Neural crest cell (in vitro differentiated cells): ENCODE measurements at places on chromosomes 3 and 15. TPM values are rescaled to one million over a fixed set of nuclear protein-coding genes. Genes with fewer than 3 reads are reported as not detected.

Gene IQCF5
- not detected in 2 replicates for total RNA-seq

DNA sequence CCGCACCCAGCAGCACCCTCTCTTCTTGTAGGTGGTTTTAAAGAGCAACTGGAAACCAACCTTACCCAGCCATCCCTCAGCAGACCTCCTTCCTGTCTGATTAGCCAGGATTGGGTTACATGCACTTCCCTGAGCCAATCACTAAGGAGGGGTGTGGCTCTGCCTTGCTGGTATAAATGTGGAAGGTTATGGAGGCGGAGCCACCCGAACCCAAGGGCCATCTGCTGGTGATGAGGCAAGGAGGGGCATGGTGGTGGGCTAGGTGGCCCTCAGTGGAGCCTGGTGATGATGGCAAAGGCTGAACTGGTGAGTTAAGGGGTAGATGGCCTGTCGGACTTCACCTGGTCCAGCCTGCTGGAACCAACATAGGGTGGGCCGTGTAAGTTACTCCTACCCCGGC is 39.8 kb downstream of the CCDC33 start:
- DNase-seq: no peak

- no peak for DNase-seq
Measured at GRCh38 chr3:139537795-139538621, 1.5 kb downstream of the RBP1 start.

- no peak for DNase-seq
Measured at GRCh38 chr15:52124270-52124880, 11.8 kb upstream of the BCL2L10 start.

Gene SGO1
- total RNA-seq: 33.3 and 34.8 TPM in 2 replicates

DNA sequence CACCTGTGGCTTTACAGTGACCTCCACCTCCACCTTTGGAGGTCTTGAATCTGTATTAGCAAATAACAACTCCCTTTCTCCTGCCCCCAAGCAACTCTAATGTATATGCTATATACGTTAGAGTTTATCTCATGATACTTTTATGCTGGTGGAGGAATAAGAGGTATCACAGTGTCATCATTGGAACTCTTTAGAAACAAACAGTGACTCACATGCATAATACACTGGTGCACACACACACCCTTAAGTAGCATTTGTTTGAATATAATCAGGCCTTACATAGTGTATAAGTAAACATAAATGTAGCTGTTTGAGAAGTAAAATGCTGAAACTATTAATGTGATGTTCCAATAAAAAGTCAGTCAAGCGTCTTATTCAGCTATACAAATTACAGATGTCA is 280.2 kb upstream of the C2CD4B start:
- no peak for DNase-seq

Gene CADM2
- 3.5 and 4.2 TPM in 2 replicates for total RNA-seq

DNA sequence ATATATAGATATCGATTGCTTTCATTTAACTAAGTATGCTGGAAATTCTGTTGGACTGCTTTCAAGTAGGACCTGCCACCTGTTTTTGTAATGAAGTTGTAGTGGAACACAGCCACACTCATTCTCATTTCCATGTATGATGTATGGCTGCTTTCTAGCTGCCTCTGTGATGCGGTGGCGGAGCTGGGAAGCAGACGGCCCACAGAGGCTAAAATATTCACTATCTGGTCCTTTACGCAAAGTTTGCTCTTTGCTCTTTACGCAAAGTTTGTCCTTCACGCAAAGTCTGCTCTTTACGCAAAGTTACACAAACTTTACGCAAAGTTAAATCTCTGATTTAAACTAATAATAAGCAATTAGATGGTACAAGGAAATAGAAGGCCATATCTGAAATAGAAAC is 91.5 kb downstream of the DLG1 start:
- DNase-seq: no peak

Gene ZNF80
- not detected in 2 replicates for total RNA-seq

Gene ZNF860
- 0.27 and 0.56 TPM in 2 replicates for total RNA-seq

GRCh38 chr3:11736136-11736833 is 92.6 kb upstream of the VGLL4 start:
- no peak for DNase-seq

GRCh38 chr3:123371426-123371825 is 77.5 kb downstream of the ADCY5 start:
- no peak for DNase-seq

DNA sequence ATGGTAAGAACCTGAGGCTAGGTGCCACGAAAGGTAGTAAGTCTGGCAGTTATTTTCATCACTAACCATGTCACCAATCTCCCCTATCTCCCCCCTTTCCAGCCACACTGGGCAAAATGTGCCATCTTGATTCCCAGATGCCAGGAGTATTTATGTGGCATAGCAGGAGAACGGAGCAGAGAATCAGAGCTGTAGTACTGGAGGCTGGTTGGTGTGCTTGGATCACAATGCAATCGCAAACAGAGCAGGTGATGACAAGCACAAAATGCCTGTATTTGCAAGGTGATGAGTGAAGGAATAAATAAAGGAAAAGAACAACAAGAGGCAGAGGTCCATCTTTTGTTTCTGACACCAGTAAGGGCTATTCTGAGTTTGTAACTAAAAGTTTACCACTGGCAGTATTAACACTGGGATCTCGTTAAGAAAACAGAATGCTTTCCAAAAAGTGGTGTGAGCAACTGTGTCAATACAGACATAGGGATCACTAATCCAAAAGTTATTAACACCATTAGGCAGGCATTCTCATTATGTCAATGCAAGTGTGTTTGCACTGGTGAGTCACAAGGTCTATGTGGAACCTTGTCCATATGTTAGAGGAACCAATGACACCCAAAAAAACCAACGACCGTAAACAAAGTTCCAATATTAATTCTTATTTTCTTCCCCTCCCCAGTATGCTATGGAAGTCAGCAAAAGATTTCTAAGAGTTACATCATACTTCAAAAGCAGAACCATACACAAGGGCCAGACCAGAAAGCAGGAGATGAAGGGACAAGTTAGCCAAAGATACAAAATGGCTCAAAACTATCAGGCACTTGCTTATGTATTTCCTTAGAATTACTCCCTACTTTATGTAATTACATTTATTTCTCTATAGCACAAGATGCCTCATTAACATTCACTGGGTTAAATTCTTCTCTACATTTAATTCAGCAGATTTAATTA is 556.6 kb downstream of the FOXP1 start:
- no peak for DNase-seq

DNA sequence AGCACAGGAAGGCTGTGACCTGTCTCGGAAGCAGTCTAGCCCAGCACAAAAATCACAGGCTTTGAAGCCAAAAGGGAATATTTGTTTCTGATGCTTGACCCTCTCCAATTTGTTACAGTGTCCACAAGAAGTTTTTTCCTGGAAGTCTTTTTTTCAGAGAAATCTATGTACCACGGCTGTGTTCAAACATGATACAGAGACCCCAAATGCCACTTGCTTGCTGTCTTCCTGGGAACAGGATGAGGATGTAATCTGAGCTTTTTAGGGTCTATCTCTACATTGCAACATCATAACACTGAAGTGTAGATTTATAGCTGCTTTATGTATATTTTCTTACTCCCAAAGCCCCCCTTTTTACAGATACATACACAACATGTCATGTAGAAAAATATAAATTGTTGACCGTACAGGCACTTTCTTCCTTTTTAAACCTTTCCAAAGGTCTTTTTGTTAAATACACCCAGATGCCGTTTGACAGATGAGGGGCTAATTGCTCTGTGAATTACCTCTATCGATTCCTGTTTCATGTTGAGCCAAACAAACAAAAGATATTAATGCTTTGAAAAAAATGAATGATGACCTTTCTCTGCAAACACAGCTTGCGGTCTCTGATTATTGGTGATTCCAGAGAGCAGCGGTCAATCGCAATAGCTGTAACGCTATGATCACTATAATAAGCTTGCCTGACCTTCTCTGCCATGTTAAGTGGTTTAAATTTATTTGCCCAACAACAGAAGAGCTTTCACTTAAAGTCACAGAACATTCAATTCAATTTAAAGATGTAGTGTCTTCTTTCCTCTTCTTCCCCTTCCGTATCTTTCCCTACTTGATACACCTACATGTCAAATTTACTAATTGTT is 875.9 kb upstream of the NR2F2 start:
- DNase-seq: no peak

GRCh38 chr3:133330065-133330464 is 69.8 kb upstream of the BFSP2 start:
- DNase-seq: no peak

- no peak for DNase-seq
Measured at GRCh38 chr3:20773320-20773984, 587.4 kb upstream of the SGO1 start.

DNA sequence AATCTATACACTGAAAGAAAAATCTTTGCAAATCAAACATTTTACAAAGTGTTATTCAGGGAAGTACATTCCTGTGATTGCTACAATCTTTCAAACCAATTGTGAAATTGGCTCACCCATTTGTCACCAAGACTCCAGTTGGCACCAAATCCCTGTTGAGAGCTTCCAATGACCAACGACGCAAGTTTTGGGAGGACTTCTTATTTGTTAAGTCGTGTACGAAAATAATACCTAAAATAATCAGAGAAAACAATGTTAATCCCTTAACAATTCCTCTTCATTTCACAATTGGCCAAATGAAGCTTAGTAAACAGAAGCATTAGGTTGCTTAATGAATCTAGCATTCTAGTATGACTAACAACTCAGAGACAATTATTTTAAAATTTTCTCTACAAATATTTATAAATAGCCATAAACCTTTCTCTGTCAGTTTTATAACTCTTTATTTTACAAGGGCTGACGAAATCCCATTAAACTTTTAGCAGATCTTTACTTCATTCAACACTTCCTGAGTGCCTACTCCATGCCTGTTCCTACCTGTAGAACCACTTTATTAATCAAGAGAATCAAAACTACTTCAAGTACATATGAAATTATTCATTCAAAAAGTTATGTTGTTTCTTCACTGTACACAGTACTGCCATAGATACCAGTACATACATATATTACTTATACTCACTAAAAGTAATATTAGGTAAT is 24.0 kb upstream of the HGD start:
- no peak for DNase-seq

GRCh38 chr3:159346271-159346903 is 544.5 kb downstream of the MFSD1 start:
- no peak for DNase-seq

DNA sequence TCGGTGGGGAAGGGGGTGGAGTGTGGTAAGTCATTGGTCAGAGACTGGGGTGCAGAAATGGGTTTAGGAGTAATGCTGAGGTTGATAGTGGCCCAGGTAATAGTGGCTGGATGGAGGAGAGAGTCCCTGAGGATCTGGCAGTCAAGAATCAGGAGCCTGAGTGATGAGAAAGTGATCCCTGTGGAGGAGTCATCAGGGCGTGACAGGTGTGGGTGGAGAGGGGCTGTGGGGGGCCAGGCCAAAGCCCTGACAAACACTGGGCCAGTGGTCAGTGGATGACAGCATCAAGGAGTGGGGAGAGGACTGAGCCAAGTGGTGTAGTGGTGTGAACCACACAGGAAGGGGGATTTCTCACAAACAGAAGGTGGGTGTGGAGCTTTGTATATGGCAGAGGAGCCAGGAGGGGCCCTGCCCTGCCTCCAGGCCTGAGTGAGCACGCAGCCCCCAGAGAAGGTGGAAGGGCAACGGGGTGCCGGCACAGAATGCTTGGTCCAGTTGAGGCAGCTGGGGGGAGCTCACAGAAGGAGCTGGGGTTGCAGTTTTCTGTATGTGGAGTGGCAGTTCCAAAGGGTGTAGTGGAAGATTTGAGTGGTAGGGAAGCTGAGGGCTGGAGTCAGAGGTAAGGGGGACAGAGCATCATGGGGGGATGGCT is 77.1 kb downstream of the SPSB4 start:
- DNase-seq: no peak

DNA sequence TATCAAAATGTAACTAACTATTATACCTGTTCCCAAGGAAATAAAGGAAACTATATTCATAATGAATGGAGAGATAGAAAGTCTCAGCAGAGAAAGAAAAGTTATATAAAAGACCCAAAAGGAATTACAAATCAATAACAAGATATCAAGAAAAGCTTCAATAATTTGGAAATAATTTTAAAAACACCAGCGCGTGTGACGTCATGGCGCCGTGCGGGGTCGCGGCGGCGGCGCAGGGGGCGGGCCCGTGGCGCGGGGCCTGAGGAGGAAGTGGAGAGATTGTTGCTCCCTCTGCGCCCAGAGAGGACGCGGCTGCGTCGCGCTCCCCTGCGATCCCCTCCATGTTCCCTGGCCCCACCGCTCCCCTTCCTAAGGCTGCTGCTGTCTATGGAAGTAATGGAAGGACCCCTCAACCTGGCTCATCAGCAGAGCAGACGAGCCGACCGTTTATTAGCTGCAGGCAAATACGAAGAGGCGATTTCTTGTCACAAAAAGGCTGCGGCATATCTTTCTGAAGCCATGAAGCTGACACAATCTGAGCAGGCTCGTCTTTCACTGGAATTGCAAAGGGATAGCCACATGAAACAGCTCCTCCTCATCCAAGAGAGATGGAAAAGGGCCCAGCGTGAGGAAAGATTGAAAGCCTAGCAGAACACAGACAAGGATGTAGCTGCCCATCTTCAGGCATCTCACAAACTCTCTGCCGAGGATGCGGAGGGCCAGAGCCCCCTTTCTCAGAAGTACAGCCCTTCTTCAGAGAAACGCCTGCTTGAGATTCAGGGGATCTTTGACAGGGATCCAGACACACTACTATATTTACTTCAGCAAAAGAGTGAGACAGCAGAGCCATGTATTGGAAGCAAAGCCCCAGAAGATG is 4.1 kb downstream of the XCR1 start:
- no peak for DNase-seq

DNA sequence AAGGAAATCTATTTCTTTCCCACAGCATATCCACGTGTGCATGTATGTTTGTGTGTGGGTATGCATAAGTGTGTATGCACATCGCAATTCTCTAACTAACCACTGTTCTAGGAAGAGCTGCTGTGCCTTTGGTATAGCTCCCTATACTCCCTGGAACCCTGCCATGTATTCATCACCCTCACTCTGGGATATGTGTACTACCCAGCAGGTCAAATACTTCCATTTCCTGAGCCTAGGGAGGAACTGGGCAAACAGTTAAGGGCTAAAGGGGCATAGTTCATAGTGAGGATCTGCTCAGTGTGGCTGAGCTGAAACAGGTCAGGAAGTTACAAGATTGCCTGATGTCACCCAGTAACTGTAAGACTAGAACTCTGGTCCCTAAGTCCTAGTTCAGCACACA is 260.4 kb downstream of the RPLP1 start:
- no peak for DNase-seq

DNA sequence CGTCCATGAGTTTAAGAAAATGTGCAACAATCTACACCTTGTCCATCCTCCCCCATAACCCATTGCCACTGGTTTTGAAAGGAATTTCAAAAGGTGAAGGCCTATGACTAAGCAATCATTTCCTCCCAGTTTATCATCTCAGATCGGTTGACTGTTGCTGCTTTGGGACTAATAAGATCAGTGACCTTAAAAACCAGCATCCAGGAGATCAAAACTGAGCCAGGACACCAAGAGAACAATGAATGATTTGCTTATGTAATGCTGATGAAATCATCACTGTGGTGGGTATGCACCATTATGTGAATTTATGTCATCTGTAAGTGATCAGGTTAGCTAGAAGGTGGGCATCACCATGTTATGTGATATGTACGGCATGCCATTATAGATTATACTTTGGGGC is 195.5 kb downstream of the SSR3 start:
- no peak for DNase-seq
